ENCODE measurements at places on chromosomes 2 and 18.

- no peak for DNase-seq
Observed at GRCh38 chr2:223093436-223094241, 41.6 kb downstream of the KCNE4 start.

DNA sequence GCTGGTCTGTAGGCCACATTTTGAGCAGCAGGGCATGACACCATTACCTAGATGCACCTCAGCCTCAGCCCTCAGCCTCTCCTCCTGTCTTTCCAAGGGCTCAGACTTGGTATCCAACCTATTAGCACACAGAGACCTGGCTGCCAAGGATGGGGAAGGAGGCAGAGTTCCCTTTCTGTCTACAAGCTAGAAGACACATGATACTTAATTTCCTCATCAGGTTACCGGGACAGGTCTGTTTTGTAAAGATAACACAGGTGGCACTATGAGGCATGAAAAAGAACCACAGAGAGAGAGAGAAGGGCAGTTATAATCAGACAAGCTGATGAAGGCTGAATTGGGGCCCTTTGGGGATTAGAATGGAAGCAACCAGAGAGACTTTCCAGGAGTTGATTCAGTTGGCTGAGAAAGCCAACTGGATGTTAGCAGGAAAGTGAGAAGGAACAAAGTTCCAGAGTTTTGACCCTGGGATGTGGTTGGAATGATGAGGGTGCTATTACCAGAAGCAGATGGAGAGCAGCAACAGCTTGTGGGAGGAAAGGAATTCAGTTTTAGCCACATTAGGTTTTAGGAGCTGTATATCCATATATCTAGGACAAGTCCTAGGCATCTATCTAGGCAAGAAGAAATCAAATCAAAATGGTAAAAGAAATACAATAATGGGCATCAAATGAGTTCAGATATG is 46.0 kb upstream of the RMND5A start:
- no peak for DNase-seq

DNA sequence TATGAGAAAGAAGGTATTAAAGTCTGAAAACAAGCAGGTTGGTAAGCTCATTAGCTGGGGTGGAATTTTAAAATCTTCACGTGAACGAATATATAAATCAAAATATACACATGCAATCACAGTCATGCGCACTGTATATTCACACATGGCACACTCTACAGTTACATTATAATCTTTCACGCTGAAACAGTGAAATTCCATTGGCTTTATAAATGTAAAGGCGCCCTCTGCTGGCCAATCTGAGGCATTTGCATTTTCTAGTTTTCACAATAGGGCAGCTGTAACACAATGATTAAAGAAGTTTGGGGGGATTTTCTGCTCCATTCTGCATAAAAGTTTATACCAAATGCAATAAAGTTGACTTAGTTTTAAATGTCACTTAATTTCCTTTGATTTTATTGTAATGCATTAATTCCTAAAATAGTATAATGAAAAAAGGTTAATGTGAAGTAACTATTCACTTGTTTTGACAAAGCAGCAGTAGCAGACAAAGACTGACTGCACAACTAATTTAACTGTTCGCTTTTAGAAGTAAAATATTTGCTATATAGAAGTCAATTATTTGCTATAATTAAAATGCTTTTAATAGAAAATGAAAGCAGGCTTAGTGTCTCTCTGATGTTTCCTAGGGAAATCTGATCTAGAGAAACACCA is 17.2 kb downstream of the IFIH1 start:
- peak; percentile 59 for DNase-seq

- no peak for DNase-seq
Observed at GRCh38 chr2:196389670-196390069, 218.3 kb upstream of the STK17B start.

GRCh38 chr2:142930835-142931398 is 53.5 kb downstream of the KYNU start:
- no peak for DNase-seq

DNA sequence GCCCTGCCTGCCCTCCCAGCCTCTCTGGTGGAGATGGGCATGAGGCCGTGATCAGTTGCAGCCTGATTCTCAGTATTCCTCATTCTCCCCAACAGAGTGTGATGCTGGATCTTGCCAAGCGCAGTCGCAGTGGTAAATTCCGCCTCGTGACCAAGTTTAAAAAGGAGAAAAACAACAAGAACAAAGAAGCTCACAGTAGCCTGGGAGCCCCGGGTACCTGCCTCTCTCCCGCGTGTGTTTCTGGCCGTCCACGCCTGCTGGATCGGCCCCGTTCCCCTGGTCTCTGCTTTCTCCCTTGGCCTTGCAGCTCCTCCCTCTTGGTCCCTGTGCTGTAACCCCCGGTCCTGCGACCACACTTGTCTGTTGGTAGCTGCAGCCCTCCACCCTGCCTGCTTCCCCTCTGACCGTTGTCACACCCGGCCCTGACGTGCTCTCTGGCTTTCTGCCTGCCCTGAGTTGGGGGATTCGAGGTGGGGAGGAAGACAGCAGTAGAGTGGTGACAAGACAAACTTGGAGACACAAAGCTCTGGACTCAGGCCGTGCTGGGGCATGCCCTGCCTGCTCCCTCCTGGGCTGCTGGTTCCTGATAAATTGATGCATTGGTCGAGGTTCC is 99.5 kb downstream of the USP40 start:
- no peak for DNase-seq

GRCh38 chr2:170368370-170368769 is 190.4 kb downstream of the MYO3B start:
- no peak for DNase-seq

- DNase-seq = no peak
Observed at GRCh38 chr2:170917957-170918356, 11.1 kb upstream of the GORASP2 start.

GRCh38 chr2:111702119-111702803 is 181.7 kb downstream of the ANAPC1 start:
- DNase-seq = peak; percentile 39

- DNase-seq = no peak
Observed at GRCh38 chr2:62439425-62439824, 66.6 kb downstream of the TMEM17 start.

DNA sequence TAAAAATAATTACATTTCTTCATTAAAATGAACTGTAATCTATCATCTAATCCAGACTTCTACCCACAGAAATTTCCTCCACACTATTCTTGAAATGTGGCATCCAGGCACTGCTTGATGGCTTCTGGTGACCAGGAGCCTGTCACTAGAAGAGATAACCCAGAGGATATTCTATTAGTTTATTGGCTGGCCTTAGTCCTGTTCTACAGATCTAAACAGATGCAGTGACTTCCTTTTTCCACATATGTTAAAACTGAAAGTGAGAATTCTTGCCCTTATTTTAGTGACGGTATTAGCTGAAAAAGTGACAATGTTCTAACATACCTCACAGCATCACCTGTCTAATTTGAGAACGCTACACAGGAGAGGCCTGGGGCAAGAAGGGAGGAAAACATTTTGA is 775.4 kb downstream of the TSN start:
- no peak for DNase-seq

- DNase-seq = no peak
Observed at GRCh38 chr18:55433648-55434047, 154.3 kb downstream of the TCF4 start.

GRCh38 chr2:120930864-120931263 is 195.2 kb downstream of the GLI2 start:
- DNase-seq = no peak

DNA sequence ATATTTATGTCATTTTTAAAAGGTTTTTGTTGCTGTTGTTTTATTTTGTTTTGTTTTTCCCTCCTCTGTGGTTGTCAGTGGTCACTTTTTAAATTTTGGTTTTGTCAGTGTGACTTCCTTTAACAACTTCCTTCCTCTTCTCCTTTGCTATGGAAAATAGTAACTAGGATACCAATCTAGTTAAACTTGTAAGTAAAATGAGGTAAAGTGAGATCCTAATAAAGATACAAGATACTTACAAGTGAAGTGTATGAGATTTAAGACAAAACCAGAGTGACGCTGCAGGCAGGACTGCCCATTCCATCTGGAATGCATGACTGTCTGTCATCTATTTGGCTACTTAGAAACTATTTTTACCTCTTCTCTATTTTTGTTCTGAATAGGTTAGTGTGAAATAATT is 30.6 kb upstream of the CREB1 start:
- no peak for DNase-seq

GRCh38 chr2:180983468-180984242 is 3.2 kb downstream of the UBE2E3 start:
- peak; percentile 46 for DNase-seq

- DNase-seq = no peak
Observed at GRCh38 chr2:217848351-217848957, 154.3 kb downstream of the TNS1 start.

- no peak for DNase-seq
Observed at GRCh38 chr2:196480653-196481323, 158.7 kb upstream of the CCDC150 start.

- DNase-seq = no peak
Observed at GRCh38 chr2:33350632-33351031, 125.8 kb upstream of the RASGRP3 start.

GRCh38 chr2:142310530-142310929 is 179.7 kb upstream of the LRP1B start:
- no peak for DNase-seq

DNA sequence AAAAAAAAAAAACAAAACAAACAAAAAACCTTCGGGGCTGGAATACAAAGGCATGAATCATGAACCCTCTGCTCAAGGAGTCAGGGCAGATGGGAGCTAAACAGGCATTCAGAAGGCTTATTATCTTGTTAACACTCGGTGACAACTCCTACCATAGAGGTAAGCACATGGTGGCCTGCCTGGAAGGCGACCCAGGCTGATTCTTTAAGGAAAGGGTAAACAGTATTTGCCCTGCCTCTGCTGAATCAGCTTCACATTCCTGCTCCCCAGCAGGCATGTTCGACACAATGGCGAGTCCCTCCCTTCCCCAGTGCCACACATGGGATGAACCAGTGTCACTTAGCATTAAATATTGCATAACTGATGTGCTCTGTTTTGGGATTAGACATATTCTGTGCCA is 191.9 kb downstream of the ARL4C start:
- DNase-seq = no peak

DNA sequence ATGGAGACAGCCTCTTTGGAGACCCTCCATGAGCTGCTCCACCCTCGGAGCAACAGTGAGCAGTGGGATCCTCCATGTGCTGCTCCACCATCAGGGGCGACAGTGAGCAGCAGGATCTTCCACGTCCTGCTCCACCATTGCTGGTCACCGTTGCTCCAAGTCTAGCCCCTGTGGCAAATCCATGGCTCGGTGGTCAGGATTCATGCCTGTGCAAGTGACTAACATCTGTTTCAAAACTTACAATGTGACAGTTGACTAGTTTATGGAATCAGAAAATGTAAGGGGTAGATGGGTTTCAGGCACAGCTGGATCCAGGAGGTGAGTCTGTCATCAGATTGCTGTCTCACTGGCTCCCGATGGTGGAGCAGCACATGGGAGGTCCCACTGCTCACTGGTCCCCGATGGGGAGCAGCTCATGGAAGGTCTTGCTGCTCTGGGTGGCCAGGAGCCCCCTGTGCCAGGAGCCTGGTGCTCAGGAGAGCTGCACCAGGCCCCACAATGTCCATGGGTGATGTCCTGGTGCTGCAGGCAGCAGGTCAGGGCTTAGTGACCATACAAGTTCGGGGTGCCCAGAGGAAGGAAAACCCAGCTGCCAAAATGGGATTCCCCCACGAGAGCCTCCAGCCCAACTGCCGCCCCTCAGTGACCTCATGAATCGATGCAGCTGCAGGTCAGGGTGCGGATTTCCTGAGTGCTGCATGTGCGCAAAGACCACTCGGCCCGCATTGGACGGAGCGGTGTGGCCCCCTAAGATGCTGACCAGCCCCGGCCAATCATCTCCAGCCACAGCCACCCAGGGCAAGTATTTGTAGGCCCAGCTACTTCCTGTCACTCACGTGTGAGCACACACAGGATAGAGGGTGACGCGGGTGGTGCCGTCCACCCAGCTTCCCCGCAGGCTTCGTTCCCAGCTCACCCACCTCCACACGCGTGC is 116.5 kb upstream of the OTOS start:
- DNase-seq = no peak

DNA sequence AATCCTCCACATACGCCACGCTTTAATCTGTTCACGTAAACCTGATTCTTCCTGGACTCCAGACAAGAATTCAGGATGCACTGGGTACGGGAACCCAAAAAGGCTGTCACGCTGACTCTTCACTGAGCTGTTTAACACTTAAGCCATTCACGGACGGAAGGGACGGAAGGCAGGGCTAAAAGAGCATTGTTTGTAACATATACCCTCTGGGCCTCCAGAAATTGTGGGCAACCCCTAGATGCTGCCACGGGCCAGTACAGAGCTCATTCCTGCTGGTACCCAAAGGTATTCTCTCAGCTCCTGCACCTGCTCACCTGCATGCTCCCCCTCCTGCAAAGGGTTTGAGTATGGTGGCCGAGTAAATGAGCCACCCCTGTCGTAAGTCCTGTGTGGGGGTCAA is 45.6 kb upstream of the RMP24 start:
- DNase-seq = no peak

- peak; percentile 27 for DNase-seq
Observed at GRCh38 chr18:49052891-49053644, 102.3 kb upstream of the SMAD7 start.

GRCh38 chr2:105791229-105791628 is 46.5 kb downstream of the NCK2 start:
- no peak for DNase-seq

GRCh38 chr18:34358923-34359322 is 134.2 kb upstream of the NOL4 start:
- DNase-seq = no peak

- DNase-seq = no peak
Observed at GRCh38 chr2:236856848-236857235, 228.8 kb upstream of the COPS8 start.

DNA sequence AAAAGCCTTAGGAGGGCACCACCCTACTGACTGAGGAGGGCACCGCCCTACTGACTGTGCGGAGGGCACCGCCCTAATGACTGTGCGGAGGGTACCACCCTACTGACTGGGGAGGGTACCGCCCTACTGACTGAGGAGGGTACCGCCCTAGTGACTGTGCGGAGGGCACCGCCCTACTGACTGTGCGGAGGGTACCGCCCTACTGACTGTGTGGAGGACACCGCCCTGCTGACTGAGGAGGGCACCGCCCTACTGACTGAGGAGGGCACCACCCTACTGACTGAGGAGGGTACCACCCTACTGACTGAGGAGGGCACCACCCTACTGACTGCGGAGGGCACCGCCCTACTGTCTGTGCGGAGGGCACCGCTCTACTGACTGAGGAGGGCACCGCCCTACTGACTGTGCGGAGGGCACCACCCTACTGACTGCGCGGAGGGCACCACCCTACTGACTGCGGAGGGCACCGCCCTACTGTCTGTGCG is 150.2 kb upstream of the NFATC1 start:
- DNase-seq = peak; percentile 42

GRCh38 chr2:216210701-216211540 is 101.8 kb downstream of the XRCC5 start:
- DNase-seq = no peak

DNA sequence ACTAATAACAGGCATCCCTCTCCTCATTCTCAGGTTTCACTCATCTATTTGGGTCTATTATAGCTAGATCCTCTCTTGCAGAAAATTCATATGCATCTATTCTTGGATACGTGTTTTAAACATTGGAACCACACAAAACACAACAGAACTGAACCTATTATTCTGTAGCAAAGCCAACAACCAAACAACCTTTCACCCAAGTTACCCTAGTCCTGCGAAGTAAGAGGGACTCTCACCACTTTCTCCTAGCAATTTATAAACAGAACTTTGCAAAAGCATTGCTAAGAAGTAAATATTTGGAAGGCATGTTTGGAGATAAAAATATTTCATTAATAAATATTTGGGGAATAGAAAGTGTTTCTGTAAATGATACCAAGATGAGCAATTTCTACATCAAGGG is 20.4 kb upstream of the SH3BP4 start:
- no peak for DNase-seq

All from CD4-positive, alpha-beta T cell treated with Interleukin-6 at 100 ng/mL for 8 hours (primary cell).